ENCODE measurements at places on chromosomes 2 and 18.

GRCh38 chr18:55778788-55779690 is 191.0 kb upstream of the TCF4 start:
- DNase-seq, result peak; percentile 17

- DNase-seq, result no peak
Observed at GRCh38 chr18:8431036-8431435, 178.2 kb upstream of the RAB12 start.

- DNase-seq, result no peak
Observed at GRCh38 chr18:25075783-25076182, 276.2 kb downstream of the ZNF521 start.

GRCh38 chr2:60719331-60719730 is 36.7 kb upstream of the PAPOLG start:
- DNase-seq, result no peak

GRCh38 chr2:169877398-169877797 is 50.1 kb downstream of the UBR3 start:
- DNase-seq, result no peak

GRCh38 chr2:2950403-2950952 is 427.1 kb downstream of the EIPR1 start:
- DNase-seq, result peak; percentile 77

DNA sequence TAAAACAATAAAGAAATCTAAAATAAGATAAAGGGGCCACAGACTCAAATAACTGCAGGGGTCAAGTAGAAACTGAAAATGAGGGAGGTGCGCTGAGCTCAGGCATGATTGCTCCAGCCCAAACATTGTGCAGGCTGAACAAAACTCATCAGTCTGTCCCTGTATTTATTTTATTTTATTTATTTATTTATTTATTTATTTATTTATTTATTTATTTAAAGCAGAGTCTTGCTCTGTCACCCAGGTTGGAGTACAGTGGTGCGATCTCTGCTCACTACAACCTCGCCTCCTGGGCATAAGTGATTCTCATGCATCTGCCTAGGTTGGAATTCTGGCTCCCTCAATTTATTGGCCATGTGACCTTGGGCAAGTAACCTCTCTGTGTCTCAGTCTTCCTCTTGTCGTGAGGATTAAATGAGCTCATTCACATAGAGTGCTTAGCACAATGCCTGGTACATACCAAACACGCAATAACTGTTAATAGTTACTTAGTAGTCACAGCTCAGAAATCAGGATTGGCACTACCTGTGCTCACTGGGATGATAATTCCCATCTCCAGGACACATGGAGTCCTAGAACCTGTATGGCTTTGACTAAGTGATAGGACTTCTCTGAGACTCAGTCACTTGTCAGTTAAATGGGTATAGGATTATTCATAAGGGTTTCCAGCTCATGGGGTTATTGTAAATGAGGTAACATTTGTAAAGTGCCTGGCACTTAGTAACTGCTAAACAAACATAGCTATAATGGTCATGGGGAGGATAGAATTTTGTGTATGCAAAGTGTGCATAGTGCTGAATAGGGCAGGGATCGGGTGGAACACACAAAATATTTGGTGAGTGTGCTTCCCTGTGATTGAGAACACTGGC is 6.0 kb downstream of the SPEG start:
- no peak for DNase-seq

DNA sequence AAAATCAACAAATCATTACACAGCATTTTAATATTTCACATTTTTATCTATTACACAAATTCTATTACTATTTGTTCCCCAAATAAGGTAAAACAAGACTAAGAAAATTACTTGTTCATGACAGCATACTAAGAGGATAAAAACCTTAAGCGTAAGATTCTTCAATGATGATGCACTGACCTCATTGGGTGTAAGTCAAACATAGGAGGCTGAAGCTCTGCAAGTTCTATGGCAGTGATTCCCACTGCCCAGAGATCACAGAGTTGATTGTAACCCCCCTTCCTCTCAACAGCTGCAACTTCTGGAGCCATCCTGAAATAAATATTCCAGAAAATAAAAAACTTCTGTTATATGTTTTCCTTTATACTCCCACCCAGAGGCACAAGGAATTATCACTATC is 82.2 kb upstream of the CDKL4 start:
- no peak for DNase-seq

- no peak for DNase-seq
Observed at GRCh38 chr2:28276807-28277206, 115.9 kb upstream of the FOSL2 start.

GRCh38 chr18:33914399-33914798 is 310.3 kb downstream of the NOL4 start:
- DNase-seq, result no peak

GRCh38 chr2:105570757-105571156 is 171.9 kb upstream of the FHL2 start:
- DNase-seq, result no peak

DNA sequence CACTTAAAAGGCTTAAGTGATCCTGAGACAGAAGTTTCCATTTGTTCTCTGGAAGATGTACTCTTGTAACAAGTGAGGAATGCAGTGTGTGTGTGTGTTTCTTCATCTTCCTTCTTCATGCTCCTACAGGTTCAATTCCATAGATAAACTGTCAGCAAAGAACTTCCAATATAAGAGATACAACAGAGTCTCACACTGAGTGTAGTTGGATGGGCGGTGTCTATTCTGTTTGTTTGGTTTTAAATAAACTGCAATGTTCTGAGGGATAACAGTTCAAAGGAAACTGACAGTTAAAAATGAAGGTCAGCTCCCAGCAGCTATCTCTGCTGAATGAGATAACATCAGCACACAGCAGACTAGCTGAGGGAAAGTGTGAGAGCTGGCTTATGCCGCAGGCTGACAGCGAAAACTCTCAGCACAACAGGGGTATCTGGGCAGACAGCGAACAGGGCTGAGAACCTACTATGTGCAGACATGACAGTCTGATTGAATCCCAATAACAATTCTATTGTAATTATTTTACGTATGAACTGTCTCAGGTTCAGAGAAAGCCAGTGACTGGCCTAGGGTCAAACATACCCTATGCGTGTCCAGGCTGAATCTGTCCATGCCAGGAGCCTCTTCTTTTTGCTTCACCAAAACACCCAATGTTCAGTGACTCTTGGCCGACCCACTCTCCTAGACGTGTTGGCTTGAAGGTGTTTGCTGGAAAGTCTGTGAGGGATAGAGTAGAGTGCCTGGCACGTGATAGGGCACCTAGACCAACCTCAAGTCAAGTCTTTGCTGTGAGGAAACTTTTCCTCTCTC is 201.9 kb upstream of the TRIB2 start:
- no peak for DNase-seq

- no peak for DNase-seq
Observed at GRCh38 chr2:9678544-9678943, 47.7 kb upstream of the YWHAQ start.

GRCh38 chr2:85251070-85251616 is 76.6 kb downstream of the TGOLN2 start:
- DNase-seq, result no peak

DNA sequence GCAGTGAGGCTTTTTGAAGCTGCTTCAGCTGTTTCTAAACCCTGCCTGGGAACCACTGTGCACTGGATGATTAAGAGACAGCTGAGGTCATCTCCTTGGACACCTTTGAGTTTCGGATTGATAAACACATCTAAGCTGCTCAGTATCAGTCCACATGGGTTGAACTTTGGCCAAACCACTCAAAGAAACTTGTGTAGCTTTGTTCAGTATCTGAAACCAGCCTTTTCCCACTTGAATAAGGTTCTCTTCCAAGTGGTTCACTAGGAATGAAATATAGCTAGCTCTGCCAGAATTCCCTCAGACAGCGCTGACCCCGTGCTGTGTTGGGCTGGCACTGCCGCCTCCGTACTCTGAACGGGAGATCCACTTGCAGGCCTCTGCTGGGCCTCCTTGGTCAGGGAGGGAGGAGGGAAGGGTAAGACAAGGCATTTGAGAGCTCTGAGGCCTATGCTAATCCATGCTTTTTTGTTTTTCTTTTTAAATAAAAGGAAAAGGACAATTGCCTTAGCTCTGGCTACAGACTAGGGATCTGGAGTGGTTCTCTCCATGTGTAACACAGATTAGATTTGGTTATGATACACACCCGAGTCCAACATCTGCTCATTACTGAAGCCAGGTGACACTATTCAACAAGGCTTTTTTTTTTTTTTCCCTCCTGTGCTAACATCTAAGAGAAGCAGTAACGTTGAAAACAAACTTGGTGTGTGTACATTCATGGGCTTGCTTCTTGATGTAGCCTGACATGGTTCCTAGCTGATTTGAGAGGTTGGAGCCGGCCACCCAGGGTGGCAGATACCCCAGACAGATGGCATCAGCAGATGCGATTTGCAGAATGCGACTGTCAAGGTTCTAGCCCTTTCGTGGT is 67.7 kb downstream of the NCK2 start:
- no peak for DNase-seq

DNA sequence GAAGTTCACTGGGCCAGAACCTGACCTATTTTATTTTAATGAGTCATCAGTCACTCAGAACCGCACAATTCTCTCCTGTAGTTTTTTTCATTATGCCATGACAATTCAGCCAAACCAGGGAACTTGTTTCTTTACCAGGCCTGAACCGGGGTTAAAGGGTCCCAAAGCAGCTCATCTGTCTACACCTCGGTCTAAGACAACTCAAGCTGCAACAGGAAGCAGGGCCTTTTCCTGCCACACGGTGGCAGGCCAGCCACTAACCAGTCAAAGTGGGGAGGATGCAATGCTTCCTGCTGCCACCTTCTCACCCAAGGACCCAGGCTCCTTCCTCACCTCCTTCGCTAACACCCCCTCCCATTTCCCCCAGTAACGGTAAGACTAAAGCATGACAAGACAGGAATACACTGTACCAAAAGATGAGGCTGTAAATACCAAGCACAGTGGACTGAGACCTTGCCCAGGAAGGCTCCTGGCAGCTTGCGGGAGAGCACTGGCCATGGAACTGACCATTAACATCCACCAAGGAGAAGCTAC is 56.7 kb upstream of the ACKR3 start:
- no peak for DNase-seq
